ENCODE measurements at places on chromosomes 7 and 10. TPM values are rescaled to one million over a fixed set of nuclear protein-coding genes. Genes with fewer than 3 reads are reported as not detected.
A peak's percentile ranks its signal among the peaks of the same experiment; 100 is the strongest.

DNA sequence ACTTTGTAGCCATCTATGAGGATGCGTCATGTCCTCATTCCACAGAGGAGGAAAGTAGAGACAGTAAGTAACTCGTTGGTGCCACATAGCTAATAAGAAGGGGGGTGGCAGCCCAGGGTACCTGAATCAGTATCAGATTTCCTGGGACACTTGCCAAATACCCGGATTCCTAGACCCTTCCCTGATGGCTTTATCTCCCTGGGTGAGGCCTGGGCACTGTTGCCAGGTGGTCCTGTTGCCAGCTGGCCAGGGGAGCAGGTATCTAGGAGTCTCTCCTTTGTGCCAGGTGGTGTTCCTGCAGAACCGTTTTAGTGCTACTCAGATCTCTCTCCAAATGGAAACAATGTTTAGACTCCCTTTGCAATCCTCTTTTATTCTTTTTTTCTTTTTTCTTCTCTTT, 12.7 kb downstream of the SLC29A3 start:
- H3K4me3 ChIP-seq = no peak overlapping the region
- H3K27me3 ChIP-seq = no peaks in the 10 kb centered on the region
- H3K27ac ChIP-seq = no peak overlapping the region
- no peaks in the 10 kb centered on the region for H3K4me1 ChIP-seq
- no peak for DNase-seq
- peaks cover 4% of the 10 kb centered on the region for H3K36me3 ChIP-seq

DNA sequence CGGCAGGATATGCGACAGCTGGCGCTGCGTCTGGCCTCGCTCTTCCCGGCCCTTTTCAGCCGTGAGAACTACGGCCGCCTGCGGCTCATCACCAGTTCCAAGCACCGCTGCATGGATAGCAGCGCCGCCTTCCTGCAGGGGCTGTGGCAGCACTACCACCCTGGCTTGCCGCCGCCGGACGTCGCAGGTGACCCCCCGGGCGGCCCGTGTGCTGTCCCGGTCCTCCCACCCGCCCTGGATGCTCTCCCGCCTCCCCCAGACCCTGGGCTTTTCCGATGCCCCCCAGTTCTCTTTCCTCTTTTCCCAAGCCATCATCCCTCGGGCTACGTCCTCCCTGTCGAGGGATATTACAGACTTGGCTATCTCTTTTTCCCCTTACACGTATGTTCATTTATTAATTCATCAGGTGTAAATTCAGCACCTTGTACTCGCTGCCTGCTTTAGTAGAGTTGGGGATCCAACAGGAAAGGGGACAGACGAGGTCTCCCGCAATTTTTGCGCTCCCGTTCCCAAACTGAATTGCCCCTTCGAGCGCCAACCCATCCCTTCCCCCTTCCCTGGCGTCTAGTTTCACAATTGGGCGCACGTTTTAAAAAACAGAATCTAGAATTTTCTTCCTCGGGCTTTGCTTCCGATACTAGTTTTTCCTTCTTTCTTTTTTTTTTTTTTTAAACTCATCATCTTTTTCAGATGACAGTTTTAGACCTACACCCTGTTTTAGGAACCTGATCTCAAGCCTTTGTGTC, 846 bp downstream of the MINPP1 start:
- H3K4me3 ChIP-seq = peak overlapping the region; percentile 85
- H3K27ac ChIP-seq = no peak overlapping the region
- H3K36me3 ChIP-seq = no peaks in the 10 kb centered on the region
- peaks cover 2% of the 10 kb centered on the region for H3K27me3 ChIP-seq
- DNase-seq = no peak

FLNC gene
- 0.71 TPM for total RNA-seq

- H3K4me1 ChIP-seq = peaks cover 38% of the 10 kb centered on the region
- peak; percentile 97 for DNase-seq
- no peaks in the 10 kb centered on the region for H3K36me3 ChIP-seq
- peak overlapping the region; percentile 4 for H3K4me3 ChIP-seq
- no peaks in the 10 kb centered on the region for H3K27me3 ChIP-seq
Observed at GRCh38 chr10:113961182-113962031, 82.3 kb upstream of the ADRB1 start.

DNA sequence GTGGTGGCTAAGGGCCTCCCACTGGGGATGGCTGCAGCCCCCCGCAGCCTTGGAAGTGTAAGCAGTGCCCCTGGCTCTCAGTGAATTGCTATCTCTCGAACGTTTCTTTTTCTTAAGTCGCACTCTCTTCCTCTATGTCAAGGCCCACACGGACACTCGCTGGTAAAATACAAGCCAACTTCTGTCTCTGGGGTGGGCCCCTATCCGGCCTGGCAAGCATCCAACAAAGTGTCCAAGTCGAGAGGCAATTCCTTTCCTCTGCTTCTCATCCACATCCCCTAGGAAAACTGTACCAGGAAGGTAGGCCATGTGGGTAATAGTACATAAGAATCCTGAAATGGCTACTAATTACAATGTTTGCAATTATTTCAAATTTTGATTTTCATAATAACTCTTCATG, 194.9 kb upstream of the MGMT start:
- H3K27me3 ChIP-seq = no peaks in the 10 kb centered on the region
- no peak for DNase-seq
- H3K4me3 ChIP-seq = no peak overlapping the region
- H3K36me3 ChIP-seq = no peaks in the 10 kb centered on the region

EN2 gene
- under 0.01 TPM for total RNA-seq

VGF gene
- total RNA-seq = 0.05 TPM

CRHR2 gene
- under 0.01 TPM for total RNA-seq

DKK1 gene
- total RNA-seq = 0.24 TPM

DNA sequence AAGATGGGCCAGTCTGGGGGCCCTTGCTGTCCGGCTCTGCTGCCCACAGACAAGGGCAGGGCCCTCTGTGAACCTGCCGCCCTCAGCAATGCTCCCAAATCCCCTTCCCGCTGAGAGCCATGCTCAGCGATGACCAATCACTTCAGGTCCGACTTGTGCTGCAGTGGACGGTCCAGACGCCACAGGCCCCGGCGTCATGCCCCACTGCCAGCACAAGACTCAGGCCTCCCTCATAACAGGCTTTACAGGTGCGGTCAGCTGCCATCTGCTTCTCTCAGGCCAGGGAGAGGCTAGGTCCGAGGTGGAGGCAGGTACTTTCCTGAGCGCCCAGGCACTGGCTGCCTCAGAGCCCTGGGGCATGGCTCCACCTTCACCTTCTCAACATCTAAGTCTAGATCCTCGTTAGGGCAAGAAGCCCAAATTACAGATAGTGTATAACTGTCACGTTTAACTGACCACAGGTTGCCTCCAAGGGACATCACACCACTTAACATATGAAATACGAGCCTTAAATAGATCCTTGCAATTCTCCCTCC, 393.2 kb downstream of the PTPRN2 start:
- H3K27ac ChIP-seq = no peak overlapping the region
- H3K27me3 ChIP-seq = no peaks in the 10 kb centered on the region
- no peak overlapping the region for H3K4me3 ChIP-seq

GRCh38 chr10:9825491-9826018, 1192.1 kb upstream of the CELF2 start:
- no peaks in the 10 kb centered on the region for H3K4me1 ChIP-seq
- no peak overlapping the region for H3K4me3 ChIP-seq
- H3K36me3 ChIP-seq = no peaks in the 10 kb centered on the region
- H3K27ac ChIP-seq = no peak overlapping the region
- DNase-seq = no peak

TMEM213 gene
- total RNA-seq = 0.05 TPM

- DNase-seq = no peak
- H3K4me3 ChIP-seq = no peak overlapping the region
- H3K27ac ChIP-seq = no peak overlapping the region
- H3K27me3 ChIP-seq = no peaks in the 10 kb centered on the region
- H3K4me1 ChIP-seq = no peaks in the 10 kb centered on the region
Observed at GRCh38 chr7:130700760-130701159, 14.4 kb upstream of the TSGA13 start.

GRCh38 chr7:747186-747585, 20.1 kb upstream of the PRKAR1B start:
- no peaks in the 10 kb centered on the region for H3K4me1 ChIP-seq
- H3K27ac ChIP-seq = no peak overlapping the region
- H3K27me3 ChIP-seq = no peaks in the 10 kb centered on the region
- no peak for DNase-seq

DNA sequence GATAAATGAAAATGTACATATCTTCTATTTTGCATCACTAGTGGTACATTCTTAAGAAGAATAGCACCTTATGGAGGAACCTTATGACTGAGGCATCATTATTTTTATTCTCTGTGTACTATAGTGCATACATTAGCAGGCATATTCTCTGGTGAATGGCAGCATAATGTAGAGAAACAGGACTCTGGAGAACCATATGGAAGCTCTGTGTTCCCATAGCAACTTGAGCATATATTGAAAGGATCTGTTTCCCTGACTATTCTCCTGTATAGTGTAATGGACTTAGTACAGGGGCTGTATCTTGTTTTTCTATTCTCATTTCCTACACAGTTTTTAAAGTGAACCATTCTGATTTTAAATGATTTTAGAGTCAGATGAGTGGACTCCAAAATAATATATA, 128.4 kb upstream of the SMIM30 start:
- H3K4me1 ChIP-seq = no peaks in the 10 kb centered on the region
- DNase-seq = no peak
- no peak overlapping the region for H3K27ac ChIP-seq

- no peak overlapping the region for H3K27ac ChIP-seq
- H3K4me1 ChIP-seq = no peaks in the 10 kb centered on the region
- no peaks in the 10 kb centered on the region for H3K27me3 ChIP-seq
- no peaks in the 10 kb centered on the region for H3K36me3 ChIP-seq
- DNase-seq = no peak
Observed at GRCh38 chr10:133448120-133448519, 5.6 kb upstream of the SCART1 start.
